Activated naive CD4-positive, alpha-beta T cell treated with anti-CD3 and anti-CD28 coated beads, Interleukin-2, amount 50 U/mL, for 16 hours (primary cell): ENCODE measurements at places on chromosomes 16 and 17.

GRCh38 chr16:3938843-3939624 is 58.5 kb upstream of the CREBBP start:
- peak; percentile 74 for DNase-seq

GRCh38 chr17:7323731-7324437 is 5.3 kb downstream of the NEURL4 start:
- peak; percentile 64 for DNase-seq

GRCh38 chr17:82019690-82020571 is 2.7 kb downstream of the CENPX start:
- DNase-seq = peak; percentile 69

DNA sequence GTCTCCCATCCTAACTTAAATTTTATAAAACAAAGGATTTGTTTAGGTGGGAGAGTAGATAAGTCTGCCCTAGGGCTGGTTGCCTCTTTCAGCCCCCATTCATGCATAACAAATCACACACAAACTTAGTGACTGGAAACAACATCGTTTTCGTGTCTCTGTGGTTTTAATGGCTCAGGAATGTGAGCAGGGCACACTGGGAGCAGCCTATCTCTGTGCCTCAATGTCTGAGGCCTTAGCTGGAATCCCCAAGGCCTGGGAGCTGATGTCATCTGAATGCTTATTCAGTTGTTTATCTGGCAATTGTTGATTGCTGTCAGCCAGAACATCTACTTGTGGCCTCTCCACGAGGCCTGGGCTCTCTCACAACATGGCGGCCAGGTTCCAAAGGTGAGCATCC is 101.9 kb upstream of the HSBP1 start:
- DNase-seq = no peak

GRCh38 chr17:77429969-77430752 is 289.4 kb downstream of the SEC14L1 start:
- DNase-seq = peak; percentile 88

DNA sequence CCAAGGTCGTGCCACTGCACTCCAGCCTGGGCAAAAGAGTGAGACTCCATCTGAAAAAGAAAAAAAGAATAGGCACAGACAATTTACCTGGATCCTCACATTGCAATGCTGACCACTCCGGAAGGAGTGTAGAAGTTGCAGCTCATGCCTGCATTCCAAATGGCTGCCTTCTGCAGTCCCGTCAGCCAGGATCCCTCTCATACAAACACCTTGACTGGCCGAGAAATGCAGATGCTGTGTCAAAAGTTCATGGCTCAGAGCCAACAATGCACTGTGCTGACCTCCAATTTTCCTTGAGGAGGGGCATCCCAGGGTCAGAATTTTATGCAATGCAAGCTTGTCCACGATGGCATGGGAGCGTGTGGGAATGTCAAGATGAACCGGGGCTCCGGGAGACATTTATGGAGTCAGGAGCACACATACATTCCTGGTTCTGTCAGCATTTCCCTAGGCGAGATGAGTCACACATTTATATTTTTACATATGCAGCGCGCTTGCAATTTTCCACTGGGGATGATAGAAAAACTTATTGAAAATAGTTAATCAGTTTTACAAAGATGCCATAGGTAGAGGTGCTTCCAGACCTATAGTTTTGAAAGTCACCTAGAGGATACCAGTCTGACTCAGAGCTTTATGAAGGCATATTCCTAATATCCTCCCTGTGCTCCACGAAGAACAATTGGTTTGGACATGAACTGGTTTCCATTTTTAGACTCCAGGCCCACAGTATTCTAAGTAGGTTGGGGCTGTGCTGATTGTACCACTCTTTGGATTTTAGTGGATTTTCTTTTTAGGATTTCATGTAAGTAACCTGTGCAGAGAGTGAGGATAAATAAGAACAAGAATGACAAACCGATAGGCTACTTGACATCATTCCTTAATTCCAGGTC is 614.6 kb downstream of the MAF start:
- no peak for DNase-seq

DNA sequence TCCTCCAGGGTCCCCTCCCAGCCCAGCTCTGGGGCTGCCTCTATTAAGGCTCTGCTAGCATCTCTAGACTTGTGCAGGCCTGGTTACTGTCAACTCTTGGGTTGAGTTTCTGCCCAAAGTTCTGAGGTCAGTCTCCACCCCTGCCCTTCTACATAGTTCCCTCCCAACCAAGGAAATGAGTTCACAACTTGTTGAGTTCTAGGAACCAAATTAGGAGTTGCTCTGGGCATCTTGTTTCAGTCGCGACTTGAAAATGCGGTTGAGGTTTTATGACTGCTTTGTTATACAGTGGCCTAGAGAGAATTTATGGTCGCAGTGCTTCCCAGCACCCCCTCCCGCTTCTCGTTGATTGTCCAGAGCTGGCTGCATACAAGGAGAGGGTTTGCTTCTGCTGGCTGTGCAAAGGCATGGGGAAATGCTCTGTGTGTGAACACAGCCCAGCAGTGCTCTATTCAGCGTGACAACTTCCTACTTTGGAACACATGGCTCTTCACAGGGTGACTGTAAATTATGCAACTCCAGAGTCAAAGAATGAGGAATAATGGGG is 20.2 kb downstream of the GNAO1 start:
- no peak for DNase-seq

DNA sequence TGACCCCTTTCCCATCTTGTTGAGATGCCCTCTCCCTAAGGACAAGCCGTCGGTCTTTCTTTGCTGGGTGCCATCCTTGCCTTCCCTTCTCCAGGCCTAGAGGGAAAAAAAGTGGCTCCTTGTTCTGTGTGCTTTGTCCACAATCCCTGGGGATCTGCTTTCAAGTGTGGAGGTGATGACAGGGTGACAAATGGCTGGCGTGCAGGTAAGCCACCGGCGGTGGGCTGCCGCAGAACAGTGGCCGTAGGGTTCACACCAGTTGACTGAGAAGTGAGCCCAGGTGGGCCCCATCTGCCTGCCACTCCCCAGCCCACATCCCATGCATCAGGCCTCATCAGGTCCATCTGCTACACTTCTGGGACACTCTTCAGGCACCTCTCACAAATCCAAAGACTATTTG is 11.4 kb upstream of the CALB2 start:
- DNase-seq = no peak

- DNase-seq = no peak
Measured at GRCh38 chr17:59558953-59559352, 6.5 kb upstream of the DHX40 start.

DNA sequence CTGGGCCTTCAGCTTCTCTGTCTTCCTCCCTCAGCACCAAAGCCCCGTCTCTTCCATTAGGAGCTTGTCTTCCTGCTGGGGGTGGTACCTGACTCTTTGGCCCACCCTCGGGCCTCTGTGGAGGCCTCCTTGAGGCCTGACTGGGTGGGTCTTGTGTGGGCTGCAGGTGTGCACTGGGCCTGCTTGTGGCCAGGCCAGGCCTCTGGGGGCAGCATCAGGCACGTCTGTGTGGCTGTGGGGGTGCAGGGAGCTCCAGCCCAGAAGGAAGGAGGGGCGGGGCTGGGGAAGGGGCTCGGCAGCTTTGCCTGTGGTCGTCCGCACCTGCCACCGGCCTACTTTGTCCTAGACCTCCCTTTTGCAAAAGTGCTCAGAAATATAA is 7.0 kb downstream of the PIGQ start:
- no peak for DNase-seq

DNA sequence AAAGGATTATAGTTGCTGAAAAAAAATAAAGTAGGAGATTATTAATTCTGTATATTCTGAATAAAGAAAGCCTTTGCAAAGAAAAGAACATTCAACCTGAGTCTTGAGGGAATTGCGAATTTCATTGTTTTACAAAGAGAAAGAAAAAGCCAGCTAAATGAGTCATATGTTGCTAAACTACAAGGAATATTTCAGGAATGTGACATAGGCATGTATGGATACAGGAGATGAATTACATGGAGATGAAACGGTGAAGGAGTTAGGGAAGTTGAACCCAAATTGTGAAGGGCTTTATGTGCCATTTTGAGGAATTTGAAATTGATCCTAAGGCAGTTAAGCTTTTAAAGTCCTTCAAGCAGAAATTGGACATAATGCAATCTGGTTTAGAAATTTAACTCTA is 177.3 kb upstream of the RBL2 start:
- DNase-seq = no peak

DNA sequence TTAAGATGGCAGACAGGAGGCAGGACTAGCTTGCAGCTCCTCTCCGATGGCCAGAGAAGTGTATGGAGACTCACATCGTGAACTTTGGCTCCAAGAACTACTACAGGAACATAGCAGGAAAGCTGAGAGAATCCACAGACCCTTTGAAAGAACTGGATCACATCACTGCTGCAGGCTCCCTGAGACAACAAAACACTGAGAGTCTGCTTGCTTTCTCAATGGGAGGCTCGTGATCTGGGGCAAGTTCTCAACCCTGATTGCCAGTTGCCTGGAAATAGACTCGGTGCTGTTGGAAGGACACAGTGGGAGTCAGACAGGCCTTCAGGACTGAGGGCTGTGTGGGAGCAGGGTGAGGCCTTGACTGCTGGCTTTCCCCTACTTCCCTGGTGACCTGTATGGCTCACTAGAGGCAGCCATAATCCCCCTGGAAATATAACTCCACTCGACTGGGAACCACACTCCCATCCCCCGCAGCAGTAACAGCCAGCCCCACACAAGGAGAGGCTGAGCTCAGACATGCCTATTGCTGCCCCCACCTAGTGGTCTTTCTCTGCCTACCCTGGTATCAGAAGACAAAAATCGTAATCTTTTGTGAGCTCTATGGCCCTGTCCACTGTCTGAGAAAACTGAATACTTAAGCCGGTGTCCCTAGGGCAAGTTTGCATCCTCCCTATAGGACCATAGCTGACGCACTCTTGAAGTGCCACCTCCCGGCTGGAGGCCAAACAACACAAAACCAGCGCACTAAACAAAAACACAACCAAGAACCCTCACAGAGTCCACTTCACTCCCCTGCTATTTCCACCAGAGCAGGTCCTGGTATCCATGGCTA is 238.4 kb downstream of the CEP112 start:
- no peak for DNase-seq

- DNase-seq = no peak
Measured at GRCh38 chr16:70601576-70602575, 44.5 kb upstream of the IL34 start.

DNA sequence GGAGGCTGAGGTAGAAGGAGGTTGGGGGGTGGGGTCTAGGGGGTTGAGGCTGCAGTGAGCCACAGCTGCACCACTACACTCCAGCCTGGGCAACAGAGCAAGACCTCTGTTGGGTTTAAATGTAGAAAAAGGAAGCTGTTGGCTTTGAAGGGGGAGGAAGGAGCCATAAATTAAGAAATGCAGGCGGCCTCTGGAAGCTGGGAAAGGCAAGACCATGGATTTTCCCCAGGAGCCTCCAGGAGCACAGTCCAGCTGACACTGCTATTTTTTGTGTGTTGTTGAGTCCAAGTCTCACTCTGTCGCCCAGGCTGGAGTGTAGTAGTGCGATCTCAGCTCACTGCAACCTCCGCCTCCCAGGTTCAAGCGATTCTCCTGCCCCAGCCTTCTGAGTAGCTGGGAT is 15.9 kb downstream of the LITAF start:
- DNase-seq = no peak

DNA sequence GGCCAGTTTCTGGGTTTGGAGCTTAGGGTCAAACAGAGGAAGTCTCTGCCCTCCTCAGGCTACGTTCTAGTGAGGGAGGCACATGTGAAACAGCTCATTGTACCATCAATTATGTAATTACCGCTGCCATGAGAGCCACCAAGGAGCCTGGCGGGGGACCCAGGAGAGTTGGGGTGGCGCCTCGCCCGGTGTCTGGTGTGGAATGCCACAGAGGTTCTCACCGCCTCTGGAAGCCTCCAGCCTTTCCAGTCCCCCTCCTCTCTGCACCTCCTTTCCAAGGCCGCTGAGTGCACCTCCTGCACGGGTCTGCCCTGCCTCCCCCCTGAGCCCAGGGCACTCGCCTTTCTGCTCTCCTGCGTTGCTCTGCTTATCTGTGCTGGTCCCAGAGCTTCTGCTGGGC is 51.4 kb downstream of the SREBF1 start:
- no peak for DNase-seq

- peak; percentile 54 for DNase-seq
Measured at GRCh38 chr16:3654249-3654991, at the start of gene DNASE1. Gene DNASE1 (plus strand): TSS chr16:3654691. CDS start chr16:3655374, 683 bp downstream.

- no peak for DNase-seq
Measured at GRCh38 chr16:87025676-87026075, 291.5 kb downstream of the C16orf95 start.

- DNase-seq = peak; percentile 91
Measured at GRCh38 chr17:7843536-7844291, 9.7 kb downstream of the KDM6B start.

DNA sequence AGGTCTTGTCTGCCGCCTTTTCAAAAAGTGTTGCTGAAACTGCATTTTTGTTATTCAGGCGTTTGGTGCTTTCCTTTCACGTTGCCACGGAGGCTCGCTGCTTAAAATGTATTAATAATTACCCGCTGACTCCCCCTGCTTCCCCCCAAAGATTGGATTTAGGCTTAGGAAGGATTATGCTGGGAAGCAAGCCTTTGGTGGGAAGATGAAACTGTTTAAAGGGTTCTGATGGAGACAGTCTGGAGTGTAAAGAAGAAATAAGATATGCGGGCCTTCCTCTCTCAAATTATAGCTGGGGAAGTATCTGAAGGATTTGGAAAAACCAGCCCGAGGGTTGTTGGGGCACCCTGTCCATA is 1.1 kb downstream of the KSR1 start:
- DNase-seq = no peak

GRCh38 chr17:80619535-80620235 is 75.0 kb downstream of the RPTOR start:
- no peak for DNase-seq

DNA sequence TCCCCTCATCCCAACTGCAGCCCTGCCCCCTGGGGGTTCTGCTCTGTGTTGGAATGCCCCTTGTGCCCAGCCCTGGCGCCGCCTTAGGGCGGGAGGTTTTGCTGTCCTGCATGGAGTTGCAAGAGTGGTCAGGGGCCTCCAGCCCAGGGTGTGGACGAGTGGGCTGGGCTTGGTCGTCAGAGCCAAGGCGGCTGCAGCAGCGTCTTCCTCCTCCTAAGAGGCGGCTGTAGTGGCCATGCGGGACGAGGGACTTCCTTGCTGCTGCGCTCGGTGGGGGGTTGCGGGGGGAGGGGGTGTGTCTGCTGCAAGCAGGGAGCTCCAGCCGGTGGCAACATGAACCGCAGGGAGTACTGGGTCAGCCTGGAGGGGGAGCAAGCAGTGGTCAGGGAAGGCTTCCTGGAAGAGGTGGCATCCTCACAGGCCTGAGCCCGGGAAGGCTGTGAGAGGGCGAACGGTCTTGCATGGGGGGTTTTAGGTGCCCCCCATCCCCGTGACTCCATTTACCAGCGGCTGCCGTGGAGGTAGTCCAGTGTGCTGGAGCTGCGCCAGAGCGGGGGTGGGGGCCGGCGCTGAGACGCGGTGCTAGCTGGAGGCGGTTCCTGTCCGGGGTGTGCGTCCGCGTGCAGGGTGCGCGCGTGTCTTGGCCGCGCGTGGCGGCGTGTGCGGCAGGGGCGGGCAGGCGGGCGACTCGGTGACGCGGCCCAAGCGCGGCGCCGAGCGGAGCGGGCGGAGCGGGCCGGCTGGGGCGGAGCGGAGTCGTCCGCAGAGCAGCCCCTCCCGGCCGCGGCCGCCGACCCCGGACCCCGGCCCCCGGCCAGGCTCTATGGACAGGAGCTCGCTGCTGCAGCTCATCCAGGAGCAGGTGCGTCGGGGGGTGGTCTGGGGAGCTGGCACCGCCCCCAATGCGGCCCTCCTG is at the start of gene RHBDL1:
TSS of gene RHBDL1 (plus strand) at position 704 of the 916 bp plus-strand sequence. CDS start at position 824, 120 bp downstream.
- DNase-seq = no peak
